ENCODE measurements at places on chromosomes 3 and 15.

DNA sequence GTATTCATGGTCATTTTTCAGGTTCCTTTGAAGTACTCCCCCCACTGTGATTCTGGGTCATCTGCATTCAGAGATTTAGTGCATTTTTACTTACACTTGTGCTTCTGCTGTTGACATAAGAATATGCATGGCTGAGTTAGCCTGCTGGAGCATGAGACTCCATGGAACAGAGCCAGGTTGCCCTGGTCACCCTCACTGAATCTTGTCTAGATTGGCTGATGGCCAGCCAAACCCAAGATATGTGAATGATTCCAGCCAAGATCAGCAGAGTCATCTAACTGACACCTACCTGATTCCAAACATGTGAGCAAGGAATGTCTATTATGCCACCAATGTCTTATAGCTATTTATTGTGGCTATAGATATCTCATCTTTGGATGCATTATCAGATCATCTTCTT, 25.1 kb downstream of the DTWD1 start:
- no peak for DNase-seq

DNA sequence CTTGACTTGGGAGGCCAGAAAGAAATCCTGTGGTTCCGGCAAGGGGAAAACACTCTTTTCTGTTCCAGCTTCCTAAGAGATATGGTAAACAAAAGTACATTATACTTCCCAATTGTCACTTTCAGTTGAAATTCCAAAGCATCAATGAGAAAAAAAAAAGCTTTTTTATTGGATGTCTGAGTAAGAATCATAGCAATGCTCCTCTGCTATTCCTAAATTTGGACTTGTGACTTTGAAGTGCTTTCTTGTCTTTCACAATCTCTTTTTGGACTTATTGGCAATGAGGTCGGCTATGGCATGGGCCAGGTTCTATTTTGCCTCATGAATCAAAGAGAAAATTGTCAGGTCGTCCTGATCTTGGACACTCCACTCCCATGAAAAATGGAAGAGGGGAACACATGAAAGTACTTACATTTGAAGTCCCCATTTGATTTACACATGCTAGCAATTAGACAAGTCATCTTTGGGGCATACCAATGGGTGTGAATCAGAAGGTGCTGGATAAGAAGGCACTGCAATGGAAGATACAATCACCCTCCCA, 170.5 kb downstream of the GREM1 start:
- no peak for DNase-seq

GRCh38 chr3:41370307-41370706, 171.0 kb downstream of the CTNNB1 start:
- DNase-seq: no peak

DNA sequence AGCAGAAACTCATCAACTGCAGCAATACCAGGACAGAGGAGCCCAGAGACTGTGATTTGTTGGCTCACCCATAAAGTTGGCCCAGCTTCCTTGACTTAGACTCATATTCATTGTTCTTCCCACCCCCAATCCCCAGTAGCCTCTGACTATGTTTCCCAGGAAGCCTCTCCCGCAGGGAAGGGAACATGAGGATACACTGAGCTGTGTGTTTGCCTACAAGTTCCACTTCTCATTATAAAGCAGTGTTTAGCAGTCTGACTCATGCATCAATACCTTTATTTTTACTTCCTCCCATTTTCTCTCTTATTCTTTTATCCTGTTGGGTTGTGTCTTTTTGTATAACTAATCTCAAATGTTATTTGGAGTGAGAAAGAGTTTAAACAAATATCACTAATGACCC, 111.6 kb upstream of the PHLDB2 start:
- DNase-seq: no peak

- no peak for DNase-seq
Measured at GRCh38 chr3:144586382-144586781, 614.8 kb downstream of the DIPK2A start.

DNA sequence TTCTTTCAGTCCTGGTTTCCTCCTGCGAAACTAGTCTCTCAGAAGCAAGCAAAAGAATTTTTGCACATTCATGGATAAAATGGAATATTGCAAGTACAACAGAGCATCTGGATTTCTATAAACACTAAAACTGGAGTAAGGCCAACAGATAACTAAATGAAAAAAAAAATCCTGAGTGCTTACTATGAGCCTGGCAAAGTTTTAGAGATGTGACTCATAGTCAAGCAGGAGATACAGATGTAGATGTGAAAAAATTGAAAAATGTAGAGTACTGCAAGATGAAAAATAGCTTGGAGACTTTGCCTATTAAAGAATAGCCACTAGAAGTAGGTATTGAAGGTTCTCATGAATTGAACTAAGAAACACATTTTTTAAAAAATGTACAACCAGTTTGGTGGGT, 397.4 kb downstream of the OTOL1 start:
- DNase-seq: no peak

DNA sequence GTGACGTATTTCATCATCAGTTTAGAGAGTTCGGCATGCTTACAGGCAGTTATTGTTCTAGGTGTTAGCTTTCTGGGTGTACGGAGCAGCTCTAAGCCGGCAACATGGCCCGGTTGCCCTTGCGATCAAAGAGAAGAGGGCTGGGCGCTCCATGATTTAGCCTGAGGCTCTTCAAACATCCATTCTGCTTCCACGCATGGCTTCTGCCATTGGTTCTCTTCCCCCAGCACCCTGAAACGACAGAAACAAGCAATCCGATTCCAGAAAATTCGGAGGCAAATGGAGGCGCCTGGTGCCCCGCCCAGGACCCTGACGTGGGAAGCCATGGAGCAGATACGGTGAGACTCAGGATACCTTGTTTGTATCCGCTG, 574 bp downstream of the NGRN start:
- no peak for DNase-seq

DNA sequence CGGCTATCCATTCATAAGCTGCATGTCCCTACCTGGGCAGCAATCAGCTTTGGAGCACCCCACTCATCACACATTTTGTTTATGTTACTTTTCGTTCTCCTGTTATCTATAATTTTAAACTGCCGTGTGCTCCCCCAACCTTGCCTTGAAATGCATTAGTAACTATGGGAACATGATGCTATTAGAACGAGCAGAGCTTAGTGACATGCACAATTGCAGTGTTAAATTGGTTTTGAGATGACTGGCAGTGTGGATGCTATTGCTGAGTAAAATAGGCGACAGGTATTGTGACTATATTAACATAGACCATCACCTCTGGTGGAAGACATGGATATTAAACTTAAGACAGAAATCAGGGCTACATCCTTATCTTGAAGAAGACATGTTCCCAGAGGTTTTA, 191.6 kb downstream of the KCNAB1 start:
- DNase-seq: no peak

DNA sequence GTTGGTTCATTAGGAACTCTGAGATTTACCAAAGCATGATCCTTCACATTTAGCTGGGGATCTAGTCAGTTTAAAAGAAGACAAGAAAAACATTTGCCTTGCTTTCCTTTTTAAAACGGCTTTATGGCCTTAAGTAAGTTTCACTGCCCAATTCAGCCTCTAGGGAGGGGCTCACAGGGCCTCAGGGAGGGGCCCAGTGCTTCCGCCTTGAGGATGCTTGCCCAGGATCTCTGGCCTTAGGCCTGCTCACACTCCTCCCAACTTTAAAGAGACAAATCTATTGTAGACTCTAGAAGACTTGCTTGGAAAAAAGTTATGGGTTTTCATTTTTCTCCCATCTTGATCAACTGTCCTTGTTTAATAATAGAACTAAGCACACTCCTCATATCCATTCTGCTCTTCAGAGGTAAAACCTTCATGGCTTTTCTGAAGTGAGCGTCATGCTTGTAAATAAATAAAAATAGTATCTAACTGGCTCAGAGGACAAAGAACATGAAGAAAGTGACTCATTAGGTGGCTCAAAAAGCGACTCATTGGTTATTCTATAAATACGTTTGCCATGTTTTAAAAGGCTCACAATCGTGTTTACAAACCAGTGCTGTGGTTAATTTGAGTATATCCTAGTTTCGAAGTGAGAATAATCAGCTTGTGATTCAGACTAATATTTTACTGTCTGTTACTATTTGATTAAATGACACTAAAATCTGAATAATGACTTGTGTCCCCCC, 13.7 kb downstream of the PDHB start:
- no peak for DNase-seq

Measured in activated naive CD4-positive, alpha-beta T cell (primary cell).